Posterior cingulate gyrus (tissue), 11 donors: ENCODE measurements at places on chromosomes 4 and X.

- no peak for DNase-seq
These were observed 92.9 kb upstream of the EDNRA start for GRCh38 chr4:147388018-147388417.

DNA sequence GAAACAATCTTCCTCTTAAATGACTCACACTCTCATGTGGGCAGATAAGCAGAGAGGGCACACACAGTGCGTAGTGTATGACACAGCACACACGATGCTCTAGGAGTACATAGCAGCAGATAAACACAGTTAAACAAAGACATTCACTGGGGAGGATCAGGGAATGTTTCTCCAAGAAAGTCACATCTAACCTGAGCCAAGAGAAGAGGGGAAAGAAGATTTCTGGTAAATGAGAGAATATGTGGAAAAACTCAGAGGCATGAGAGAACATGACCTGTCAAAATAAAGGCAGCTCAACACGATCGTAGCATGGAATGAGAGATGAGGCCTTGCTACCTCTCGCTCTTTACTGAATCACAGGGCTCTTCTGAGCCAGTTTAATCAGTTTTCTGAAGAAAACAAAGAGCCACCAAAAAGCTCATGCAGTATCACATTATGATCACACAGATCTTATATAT, 251.0 kb downstream of the ANK2 start:
- DNase-seq = no peak

- DNase-seq = no peak
These were observed 82.5 kb downstream of the PJA1 start for GRCh38 chrX:69082753-69083150.

DNA sequence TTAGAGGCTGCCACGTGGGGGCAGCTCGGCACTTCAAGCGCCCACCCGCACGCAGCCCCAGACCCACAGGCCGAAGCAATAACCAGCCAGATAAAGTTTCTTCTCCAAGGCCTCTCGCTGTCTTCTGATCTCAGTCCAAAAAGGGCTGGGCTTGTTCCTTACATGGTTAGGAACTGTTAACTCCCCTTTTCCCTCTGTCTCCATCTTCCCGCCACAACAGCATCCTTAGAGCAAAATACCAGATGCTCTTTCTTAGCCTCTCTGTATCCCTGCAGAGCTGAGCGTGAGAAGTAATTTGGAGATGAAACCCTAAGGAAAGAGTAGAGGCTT, 23.4 kb upstream of the KIAA1210 start:
- DNase-seq = no peak

GRCh38 chr4:147825451-147826287, 93.8 kb downstream of the ARHGAP10 start:
- DNase-seq = no peak

DNA sequence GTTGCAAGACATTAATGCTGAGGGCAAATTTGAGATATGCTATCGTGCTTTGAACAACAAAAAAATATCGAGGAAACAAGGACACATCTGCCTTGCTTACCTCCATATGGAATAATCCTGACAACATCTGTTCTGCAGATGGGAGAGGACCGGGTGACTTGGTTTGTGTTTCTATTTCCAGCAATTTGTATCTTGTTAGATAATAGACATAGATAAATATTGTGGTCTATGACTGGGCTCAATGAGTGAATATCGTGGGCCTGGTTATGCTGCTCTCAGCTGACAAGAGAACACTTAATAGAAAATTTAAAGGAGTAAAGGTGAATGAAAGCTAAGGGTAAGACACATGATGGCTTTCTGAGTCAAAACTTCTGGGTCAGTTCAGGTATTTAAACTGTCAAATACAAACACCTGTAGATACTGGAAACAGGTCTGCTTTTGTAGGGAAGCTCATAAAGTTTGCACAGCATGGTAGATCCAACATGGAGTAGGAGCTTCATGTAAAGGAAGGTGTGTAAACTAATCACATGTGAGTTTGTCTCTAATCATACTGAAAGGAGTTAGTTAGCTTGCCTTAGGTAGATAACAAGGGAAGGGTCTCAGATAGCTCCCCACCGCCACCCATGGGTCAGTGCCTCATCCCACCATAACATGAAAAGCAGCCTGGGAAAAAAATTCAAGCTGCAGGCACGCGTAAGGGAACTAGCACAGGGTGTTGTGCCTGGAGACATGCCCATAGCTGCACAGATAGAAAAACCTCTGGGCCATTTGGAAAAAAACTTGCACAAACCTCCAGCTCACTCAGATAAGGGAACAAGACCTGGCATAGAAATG, 904.1 kb upstream of the EPHA5 start:
- no peak for DNase-seq

DNA sequence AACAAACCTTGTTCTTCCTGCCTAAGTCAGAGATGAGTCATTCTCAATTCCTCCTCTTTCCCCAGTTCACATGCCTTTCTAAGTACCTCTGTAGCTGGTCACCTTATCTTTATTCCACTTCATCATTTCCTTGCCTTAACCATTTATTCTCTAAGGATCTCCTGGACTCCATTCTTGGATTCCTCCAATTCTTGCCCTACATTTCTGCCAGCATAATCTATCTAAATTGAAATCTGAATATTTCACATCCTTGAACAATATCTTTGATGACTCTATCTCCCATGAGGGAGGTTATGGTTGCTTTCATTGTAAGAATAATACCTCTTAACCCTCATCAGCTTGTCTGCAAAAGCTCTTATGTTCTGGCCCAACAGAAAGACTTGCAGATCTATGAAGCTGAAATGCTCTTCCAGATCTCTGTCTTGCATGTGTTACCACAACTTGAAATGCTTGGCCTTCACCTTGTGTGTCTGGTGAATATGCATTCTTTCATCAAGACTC, 28.6 kb upstream of the PDE5A start:
- no peak for DNase-seq

DNA sequence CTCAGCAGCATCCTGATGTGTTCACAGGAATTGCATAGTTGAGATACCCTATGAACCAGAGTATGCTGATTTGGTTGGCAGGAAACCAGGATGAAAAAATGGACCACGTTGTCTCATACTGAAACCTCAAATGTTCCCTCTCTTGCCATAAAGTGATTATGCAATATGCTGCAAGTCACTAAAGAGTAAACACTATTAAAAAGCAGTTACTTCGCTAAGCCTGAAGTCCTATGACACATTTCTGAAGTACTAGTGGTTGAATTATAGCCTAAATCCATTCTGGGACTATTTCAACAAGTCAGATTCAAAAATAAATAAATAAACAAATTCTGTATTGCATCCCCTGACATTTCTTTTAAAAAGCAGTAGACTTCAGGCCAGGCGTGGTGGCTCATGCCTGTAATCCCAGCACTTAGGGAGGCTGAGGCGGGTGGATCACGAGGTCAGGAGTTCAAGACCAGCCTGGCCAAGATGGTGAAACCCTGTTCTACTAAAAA, 106.0 kb upstream of the NAP1L5 start:
- DNase-seq = no peak

DNA sequence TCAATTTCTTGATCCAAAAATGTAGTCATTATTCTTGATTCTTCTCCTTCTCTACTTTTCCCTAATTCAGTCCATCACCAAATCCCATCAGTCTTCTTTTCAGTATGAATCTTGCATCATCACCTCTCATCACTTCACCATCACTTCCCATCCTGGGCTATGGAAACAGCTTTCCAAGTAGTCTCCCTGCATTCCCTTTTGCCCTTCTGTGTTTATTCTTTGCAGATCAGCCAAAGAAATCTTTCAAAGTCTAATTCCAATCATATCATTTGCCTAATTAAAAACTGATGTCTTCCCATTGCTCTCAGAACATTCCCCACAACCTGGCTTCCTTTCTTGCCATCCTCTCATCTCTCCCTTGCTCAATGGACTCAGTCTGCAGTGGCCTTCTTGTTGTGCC, 201.7 kb upstream of the ADAMTS3 start:
- no peak for DNase-seq

DNA sequence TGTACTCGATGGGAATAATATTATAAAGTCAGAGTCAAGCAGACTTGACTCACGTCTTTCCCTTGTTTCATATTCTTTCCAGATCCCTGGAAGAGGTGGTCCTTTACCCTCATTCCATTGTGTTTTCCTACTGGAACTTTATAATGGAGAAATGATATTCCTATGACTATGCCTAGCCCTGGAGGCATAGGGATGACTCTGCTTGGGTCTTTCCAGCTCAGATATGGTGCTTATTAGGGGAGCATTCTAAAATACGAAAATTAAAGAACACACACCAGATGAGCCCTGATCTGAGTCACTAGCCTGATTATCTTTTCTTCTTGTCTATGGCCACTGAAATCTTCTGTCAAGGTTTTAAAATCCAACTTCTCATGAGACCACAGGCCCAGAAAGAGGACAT, 231.4 kb downstream of the ANKRD50 start:
- DNase-seq = no peak
